Endothelial cell of coronary artery (primary cell): ENCODE measurements at places on chromosomes 5 and 9. TPM values are rescaled to one million over a fixed set of nuclear protein-coding genes. Genes with fewer than 3 reads are reported as not detected.

The ZNF618 gene
- 9.7 and 12.9 TPM in 2 replicates for total RNA-seq

The CD14 gene
- total RNA-seq, result 0.09 and 2.2 TPM in 2 replicates

The FCN1 gene
- not detected in 2 replicates for total RNA-seq

The HAVCR2 gene
- 0.19 TPM in 1 of 2 replicates, not detected in the other for total RNA-seq

The HTR4 gene
- 0.09 TPM in 1 of 2 replicates, not detected in the other for total RNA-seq

The CD180 gene
- not detected in 2 replicates for total RNA-seq

The KIF12 gene
- 0.18 TPM in 1 of 2 replicates, not detected in the other for total RNA-seq

The PCDHA8 gene
- total RNA-seq, result 0.09 and 0.19 TPM in 2 replicates

The ZNF883 gene
- total RNA-seq, result 0.09 and 2.1 TPM in 2 replicates

The FABP6 gene
- not detected in 2 replicates for total RNA-seq

The TJP2 gene
- 147 and 187 TPM in 2 replicates for total RNA-seq
